Metanephros (tissue), 2 donors: ENCODE measurements at places on chromosomes 3 and 15. TPM values are rescaled to one million over a fixed set of nuclear protein-coding genes. Genes with fewer than 3 reads are reported as not detected.

The CDHR4 gene
- total RNA-seq, result 0.35 TPM

The SCG3 gene
- not detected for total RNA-seq

The STRIT1 gene
- 2.0 TPM for total RNA-seq

The ABHD6 gene
- total RNA-seq, result 10.0 TPM

The TTLL13 gene
- 1.3 TPM for total RNA-seq
